ENCODE measurements at places on chromosomes 13 and 19.

DNA sequence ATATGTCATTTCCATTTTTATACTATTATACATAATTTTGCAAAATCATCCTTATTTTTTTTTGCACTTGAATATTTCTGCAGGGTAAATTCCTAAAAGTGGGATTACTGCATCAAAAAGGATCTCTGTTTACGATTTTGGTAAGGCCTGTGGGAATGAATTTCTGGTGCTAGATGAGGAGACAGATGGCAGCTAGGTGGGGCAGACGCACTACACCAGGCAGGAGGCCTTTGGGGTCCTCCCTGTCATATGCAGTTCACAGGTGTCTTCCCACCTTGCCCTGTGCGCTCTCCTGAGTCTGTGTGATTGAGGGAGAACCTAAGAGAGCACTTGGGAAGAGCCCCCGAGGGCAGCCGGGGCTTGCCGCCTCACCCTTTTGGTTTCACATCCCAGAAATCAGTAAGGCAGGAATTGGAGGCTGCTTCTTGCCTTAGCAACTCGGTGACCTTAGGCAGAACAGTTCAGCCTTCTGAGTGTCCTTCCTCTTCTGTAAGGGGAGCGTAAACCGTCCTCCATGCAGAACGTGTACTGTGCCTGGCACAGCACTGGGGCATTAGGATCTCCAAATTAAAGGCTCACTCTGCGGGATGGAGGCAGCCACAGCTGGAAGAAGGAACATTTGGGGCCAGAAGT, 13.4 kb upstream of the GJB2 start:
- no peak for DNase-seq

GRCh38 chr19:1582201-1582600, 10.5 kb downstream of the MBD3 start:
- no peak for DNase-seq

DNA sequence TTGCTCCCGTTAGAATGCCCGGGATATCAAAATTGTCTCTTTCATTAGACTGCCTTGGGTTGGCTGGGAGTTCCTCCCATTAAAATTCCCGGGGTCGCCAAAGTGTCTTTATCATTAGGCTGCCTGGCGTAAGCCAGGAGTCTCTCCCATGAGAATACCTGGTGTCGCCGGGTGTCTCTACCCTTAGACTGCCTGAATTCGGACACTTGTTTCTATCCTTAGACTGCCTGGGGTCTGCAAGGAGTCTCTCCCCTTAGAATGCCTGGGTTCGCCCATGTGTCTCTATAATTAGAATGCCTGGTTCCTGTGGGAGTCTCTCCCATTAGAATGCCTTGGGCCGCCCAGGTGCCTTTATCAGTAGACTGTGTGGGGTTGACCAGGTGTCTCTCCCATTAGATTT, 1538.2 kb downstream of the UQCRFS1 start:
- no peak for DNase-seq

DNA sequence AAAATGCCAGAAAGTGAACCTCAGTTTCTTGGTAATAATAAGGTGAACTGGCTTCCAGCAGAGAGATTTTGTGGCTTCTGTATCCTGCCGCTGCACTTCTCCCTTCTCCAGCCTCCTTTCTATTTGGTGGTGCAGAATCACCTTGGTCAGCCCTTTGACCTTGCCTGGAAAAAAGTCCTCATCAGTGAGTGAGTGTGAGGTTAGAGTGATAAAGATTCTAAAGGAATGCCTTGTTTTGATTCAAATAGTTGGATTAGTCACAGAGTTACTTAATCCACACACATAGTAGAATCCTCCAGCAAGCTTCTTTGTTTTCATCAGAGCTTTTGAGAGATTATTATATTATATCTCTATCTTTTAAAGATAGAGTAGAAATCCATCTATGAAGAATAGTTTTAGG, 140.9 kb downstream of the KCNRG start:
- no peak for DNase-seq

DNA sequence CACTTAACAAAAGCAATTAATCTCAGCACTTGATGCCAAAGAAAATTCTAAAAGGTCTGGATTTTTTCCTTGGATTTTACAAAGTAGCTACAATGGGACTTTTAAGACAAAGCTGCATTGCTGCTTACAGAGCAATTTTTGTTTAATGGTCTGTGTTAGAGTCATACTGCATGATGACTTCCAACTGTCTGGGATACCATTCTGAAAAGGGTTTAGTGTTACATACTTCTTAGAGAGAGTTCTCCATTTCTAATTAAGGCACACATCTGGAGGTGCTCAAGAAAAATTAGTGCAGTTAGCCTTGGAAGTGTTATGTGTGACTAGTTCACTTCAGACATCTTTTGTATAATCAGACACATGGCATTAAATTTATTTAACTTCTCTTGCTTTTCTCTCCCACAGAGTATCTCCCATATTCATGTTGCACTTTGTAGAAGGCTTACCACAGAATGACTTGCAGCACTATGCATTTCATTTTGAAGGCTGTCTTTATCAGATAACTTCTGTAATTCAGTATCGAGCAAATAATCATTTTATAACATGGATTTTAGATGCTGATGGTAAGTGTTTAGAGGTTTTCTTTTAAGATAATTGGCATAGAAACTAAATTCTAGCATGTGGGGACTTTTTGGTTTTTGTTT, 35.1 kb downstream of the USPL1 start:
- no peak for DNase-seq

DNA sequence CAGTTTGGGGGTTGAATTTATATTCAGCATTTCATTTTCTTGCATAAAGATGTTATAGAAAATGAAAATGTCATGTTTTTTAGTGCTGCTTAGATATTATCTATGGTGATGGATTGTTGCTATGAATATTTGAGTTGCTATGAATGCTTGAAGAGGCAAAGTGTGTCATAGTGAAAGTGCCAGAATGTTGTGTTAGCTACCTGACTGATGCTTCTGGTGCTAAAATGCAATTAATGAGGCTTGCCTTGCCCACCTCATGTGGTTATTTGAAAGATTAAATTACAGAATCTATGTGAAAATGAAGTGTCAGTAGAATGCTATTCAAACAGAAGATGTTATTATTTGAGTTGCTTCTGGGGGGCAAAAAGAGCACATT, 62.7 kb upstream of the MYCBP2 start:
- no peak for DNase-seq

DNA sequence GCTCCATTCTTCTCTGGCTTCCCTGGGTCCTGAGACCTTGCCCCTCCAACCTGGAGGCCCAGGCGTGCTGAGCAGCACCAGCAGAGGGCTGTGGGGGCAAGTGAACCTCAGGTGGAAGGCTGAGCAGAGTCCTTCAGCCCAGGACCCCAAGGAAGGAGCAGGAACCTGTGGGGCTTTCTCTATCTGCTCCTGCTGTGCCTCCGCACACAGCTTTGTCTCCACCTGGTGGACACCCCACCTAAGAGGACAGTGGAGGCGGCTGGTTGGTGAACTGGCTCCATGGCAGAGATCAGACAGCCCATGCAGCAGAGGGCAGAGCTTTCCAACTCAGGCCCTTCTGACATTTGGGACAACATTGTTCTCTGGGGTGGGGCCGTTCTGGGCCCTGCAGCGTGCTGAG, 19.7 kb downstream of the ZFR2 start:
- DNase-seq, result no peak

DNA sequence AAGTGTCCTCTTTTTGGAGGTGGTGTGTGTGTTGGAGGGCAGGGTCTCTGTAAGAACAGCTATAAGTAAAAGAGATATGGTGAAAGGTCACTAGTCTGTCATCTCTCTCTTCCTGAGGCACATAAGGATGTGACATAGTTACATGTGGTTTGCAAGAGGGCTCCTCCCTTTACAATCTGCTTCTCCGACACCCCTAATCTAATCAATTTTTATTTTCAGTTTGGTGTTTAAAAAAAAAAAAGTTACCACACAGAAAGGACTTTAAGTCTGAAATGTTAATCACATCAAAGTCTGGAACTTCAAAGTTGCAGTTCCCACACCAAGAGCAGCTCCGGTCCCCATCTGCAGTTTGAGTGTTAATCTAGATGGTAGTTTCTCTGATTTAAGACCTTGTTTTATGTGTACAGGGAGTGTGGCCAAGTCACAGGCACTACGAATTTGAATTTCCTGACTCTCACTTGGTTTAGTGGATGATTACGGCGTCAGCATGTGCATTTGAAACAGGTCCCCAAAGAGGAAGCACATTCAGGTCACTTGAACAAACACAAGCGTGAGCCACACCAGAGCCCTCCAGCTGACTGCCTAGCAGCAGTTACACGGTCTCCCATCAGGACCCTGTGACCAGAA, 53.1 kb downstream of the FOXO1 start:
- DNase-seq, result no peak

DNA sequence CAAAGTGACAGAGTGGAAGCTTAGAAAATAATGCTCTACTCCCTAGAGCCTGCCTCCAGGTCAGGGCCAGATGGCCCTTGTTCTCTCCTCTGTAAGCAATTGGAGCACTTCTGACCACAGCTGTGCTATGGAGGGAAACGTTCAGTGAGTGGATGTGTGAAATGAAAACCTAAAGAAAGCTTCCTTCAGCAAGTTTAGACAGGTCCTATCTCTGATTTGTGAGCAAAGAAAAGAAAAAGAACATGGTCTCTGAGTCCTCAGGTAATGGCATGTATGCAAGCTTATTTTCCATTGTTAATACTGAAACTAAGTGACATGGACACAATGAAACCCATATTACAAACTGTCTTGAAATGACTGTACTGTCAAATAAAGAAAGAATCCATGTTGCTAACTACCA, 1486.8 kb downstream of the EFNB2 start:
- no peak for DNase-seq

DNA sequence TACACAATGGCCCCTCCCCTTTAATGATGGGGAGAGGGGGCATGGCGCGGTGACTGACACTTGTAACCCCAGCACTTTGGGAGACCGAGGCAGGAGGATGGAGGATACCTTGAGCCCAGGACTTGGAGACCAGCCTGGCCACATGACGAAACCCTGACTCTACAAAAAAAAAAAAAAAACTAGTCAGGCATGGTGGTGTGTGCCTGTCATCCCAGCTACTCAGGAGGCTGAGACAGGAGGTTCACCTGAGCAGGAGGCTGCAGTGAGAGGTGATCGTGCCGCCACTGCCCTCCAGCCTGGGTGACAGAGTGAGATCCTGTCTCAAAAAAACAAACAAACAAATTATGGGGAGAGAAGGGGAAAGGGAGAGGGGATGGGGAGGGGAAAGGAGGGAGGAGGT, 13.8 kb upstream of the ZBTB7A start:
- DNase-seq, result no peak

- peak; percentile 79 for DNase-seq
Observed at GRCh38 chr19:47112166-47112996, 1.2 kb downstream of the ZC3H4 start.

DNA sequence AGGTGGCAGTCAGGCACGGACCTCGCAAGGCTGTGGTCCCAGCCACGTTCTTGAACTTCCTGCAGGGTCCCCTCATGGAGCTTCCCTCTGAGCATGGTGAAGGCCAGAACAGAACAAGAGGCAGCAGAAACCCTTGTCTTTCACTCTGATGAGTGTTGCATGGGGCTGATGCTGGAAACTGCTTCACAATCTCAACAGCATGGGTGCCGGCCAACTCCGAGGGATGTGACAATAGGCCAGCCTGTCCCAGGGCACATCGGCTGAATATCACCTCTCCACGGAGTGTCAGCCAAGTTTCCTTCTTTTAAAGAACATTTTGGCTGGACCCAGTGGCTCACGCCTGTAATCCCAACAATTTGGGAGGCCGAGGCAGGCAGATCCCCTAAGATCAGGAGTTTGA, 173.9 kb downstream of the FOXO1 start:
- DNase-seq, result no peak

- DNase-seq, result no peak
Observed at GRCh38 chr19:1884291-1884718, 991 bp downstream of the ABHD17A start.

- DNase-seq, result no peak
Observed at GRCh38 chr19:41541990-41542584, 33.9 kb upstream of the CEACAM21 start.

- DNase-seq, result peak; percentile 21
Observed at GRCh38 chr19:9205501-9206113, 13.8 kb downstream of the OR7D4 start.

- DNase-seq, result no peak
Observed at GRCh38 chr13:103898481-103898880, 832.3 kb upstream of the SLC10A2 start.

- DNase-seq, result no peak
Observed at GRCh38 chr19:43731846-43732245, 16.0 kb downstream of the IRGC start.
